Activated CD8-positive, alpha-beta T cell treated with anti-CD3 and anti-CD28 coated beads, Interleukin-2, amount 10 ng/mL, durations not matched to agents 7 days and 5 days (primary cell): ENCODE measurements at places on chromosomes 2 and 18.
A peak's percentile ranks its signal among the peaks of the same experiment; 100 is the strongest.

DNA sequence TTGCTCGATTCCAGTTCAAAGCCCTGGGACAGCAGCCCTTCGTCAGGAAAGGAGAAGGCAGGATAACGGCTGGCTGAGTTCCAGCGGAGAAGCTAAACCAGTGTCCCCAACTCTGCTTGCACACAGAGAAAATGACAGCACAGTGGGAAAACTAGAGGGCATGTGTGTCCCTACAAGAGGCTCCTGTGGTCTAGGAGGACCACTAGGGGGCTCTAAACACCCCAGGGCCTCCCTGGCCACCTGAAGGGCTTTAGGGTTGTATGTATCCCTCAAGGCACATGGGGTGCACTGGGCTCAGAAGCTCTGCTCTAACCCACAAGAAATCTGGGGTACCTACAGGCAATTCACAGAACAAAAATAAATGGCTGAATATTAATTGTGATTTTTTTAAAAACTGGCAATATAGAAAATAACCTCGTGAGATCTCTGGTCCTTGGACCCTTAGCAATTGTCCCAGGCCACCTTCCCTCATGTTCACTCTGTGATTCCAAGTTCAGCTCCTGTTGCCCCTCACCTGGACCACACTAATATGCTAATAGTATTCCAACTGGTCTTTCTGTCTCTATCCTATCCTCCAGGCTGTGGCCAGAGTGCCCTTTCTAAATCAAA, 17.5 kb downstream of the STAT1 start:
- peak; percentile 57 for DNase-seq

- no peak for DNase-seq
Measured at GRCh38 chr2:23475473-23475872, 90.5 kb downstream of the KLHL29 start.

DNA sequence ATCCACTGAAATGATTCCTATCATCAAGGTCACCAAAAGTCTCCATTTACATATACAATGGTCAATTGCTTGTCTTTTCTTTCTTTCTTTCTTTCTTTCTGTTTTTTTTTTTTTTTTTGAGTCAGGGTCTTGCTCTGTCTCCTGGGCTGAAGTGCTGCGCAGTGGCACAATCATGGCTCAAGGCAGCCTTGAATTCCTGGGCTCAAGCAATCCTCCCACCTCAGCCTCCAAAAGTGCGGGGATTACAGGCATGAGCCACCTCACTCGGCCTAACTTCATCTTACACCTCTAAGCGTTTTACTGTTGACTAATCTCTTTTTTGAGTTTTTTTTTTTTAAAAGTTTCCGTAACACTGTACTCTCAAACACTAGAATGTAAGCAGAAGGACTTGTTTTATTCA, 867 bp downstream of the SF3B6 start:
- no peak for DNase-seq

DNA sequence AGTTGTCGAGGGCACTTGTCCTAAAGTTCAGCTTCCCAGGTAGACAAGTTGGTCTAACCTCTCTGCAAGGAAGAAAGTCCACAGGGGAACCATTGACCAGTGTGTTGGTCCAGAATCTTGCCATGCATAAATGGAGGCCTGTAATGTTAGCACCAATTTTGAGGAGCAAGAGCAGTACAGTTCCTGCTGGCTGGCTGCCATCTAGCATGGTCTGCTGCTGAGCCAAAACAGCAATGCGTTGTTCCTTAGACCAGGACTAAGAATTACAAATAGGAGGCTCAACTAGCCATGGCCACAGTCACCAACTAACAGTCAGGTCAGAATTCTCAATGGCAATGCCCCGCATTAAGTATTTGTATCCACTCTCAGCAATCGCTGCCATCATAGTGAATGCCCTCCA, 72.8 kb upstream of the WIPF1 start:
- no peak for DNase-seq

DNA sequence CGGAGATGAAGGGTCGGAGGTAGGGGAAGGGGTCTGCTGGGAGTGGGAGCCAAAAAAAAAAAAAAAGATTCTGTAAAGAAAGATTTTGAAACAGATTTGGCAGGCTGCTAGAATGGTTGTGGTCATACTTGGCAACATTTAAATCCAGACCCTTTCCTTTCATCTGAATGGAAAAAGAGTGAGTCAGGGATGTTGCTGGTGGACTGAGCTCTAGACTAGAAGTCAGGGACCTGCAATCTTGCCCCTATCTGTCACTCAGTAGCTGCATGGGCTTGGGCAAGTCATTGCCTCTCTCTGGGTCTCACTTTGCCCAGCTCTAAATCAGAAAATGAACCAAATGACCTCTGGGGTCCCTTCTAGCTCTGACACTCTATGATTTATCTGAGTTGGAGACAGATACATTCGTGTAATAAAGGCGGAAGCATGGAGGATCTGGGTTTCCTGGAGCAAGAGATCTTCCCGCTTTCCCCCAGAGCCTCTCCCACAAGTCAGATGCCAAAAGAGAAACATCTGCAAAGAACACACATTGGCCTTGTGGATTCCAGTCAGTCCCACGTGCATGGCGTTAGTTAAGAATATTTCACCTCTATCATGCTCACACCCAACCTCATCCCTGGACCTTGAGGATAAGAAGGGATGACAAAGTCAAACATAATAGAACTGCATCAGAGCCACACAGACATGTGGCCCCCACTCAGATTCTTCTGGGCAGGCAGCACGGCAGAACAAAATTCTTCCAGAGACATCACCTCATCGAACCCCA, 58.5 kb downstream of the ADD2 start:
- no peak for DNase-seq

DNA sequence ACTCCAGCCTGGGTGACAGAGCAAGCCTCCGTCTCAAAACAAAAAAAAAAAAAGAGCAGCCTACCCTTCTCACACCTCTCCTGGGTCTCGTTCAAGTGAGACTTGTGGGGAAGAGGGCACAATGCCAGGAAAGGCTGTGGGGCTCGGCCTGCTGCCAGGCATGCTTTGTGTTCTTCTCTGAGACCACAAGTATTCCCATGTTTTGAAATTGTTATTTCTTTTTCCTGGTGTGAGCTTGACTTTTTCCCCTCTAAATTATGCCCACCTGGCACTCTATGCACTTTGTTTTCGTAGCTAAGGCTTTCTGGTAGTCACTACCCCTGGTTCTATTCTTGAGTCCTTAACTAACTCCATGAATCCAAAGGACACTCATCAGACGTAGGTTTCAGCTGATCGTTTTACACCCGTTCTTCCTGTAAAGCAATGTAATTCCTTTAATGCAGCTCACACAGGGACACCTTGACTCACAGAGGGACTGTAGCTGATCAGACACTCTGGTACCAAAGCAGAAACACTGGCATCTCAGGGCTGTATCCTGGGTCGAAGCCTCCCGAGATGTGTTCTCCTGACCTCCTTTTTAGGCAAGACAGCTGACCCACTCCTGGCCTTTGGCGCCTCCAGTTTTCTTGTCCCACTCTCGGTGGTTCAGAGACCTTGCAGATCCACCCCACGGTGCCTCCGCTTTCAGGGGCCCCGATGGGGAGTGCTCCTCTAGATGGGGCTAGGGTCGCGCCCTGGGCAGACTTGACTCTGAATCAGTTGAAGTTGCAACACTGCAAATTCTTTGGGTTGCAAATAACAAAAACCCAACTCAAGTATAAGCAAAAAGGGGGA, 193.3 kb upstream of the AGAP1 start:
- DNase-seq = no peak

GRCh38 chr2:86518481-86518880, 44.8 kb downstream of the CHMP3 start:
- DNase-seq = peak; percentile 32

DNA sequence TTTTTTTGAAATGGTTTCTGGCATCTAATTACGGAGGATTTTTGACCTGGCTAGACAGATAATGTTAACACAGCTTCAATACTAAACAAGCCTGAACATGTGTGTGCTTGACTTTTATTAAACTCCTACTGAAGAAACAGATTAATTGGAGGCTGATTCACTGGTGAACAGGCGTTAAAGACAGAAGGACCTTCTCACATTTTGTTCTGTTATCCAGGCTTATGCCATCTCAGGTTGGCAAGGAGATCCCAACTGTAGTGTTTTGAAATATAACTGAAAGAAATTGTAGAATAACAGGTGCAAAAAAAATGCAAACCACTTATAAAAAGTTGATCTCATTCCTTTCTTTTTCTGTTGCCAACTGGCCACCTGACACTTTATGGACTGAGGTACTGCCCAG, 269.6 kb downstream of the ARHGAP15 start:
- DNase-seq = no peak
